ENCODE measurements at places on chromosomes 2 and 18.

DNA sequence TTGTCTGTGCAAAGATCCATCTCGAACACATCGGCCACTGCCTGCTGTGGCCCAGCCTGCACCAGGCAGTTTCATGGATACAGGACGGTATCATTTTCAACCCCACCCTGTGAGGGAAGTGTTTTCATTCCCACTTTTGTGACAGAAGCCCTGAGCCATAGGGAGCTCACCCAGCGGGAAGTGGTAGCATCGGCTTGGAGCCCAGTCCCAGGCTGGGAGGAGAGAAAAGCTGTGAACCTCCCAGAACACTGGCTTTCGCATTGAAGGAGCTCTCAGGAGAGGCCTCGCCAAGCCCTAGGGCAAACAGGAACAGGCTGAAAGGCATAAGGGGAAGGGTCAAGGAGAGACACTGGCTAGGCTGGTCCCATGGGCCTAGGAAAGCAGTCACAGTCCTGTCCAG lies 166.1 kb downstream of the TFCP2L1 start:
- DNase-seq = no peak

DNA sequence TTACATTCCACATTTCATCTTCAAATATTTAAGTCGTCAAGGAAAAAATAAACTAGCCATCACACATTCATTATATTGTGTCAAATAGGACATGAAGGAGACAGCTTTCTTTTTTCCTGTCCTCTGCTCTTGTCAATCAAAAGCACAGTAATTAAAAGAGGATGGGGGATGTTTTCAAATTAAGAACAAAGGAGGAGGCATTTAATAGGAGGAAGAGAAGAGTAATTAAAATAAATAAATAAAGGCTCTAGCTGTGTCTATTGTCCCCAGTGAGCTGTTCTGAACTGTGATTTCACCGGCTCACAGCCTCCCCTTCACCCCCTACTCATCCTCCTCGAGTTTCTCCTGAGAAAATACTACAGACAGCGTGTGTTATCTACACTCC lies 1377.1 kb upstream of the PIK3C3 start:
- no peak for DNase-seq

DNA sequence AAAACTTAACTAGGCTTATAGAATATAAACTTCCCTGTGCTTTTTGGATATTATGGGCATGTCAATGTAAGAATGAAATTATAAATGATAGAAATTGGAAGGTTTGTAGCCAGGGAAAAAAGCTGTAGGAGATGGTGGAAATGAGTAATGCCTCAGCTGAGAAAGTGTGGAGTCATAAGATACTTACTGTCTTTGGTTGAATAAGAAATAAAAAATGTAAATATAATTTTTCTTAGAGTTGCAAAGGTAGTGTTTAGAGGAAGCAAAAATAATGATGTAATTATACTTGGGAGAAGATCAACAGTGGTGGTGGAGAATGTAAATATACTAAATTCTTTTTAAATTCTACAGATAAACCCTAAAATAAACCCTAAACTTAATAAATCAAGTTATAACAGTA lies 26.2 kb upstream of the RND3 start:
- no peak for DNase-seq

DNA sequence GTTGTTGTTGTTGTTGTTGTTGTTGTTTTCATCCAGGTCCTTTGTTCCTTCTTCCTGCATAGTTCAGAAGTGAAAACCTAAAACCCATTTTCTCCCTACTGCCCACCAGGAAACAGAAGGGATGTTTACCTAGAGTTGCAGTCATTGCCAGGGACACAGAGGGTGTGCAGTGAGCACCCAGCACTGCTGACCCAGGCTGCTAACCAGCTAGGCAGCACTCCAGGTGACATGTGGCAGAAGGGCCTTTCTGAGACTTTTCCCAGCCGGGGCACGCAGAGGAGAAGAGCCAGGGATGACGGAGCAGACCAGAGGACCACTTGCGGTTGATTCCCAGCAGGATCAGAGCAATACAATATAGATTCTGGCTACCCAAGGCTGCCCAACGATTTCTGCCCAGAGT lies 286.3 kb downstream of the BCL11A start:
- no peak for DNase-seq

- DNase-seq = no peak
Observed at GRCh38 chr2:220219371-220219770, 591.9 kb downstream of the SLC4A3 start.

DNA sequence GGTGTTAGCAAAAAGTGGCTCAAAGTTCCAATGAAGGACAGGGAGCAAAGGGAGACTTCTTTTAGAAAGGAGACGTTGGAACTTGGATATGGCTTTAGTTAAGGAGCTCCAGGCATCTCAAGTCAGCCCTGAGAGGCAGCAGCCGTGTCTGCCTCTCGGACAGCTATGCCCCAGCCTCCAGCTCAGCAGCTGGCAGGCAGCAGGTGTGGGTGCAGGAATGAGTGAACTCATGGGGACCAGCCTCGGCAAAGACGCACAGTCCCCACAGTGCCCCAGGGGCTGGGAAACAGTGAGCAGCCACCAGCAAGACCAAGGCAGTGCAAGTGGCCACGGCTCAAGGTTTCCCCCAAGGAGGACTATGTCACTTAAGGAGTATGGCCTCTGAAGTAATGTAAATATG lies 1.6 kb upstream of the LRRFIP1 start:
- DNase-seq = no peak

DNA sequence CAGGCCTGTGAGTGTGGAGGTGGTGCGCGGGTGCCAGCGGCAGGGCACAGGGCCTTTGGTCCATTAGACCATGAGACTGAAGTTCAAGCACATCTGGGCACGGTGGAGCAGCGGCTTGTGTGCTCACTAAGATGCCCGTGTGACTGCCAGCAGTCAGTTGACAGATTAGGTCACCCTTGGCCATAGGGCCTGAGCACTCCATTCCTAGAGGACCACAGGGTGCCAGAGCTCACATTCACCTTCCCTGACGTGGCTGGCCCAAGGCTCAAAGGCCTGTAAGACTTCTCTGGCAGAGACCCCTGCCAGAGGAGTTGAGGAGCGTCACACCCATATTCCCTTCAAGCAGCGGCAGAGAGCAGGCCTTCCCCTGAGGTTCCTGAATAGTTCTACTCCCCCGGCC lies 650 bp downstream of the LHCGR start:
- no peak for DNase-seq
